ENCODE measurements at places on chromosomes 7 and 10. TPM values are rescaled to one million over a fixed set of nuclear protein-coding genes. Genes with fewer than 3 reads are reported as not detected.

The OGDHL gene
- total RNA-seq: 0.10 TPM

The BTBD16 gene
- total RNA-seq: not detected

The EN2 gene
- total RNA-seq: not detected

The CPEB3 gene
- total RNA-seq: 2.3 TPM

Measured in activated naive CD4-positive, alpha-beta T cell treated with anti-CD3 and anti-CD28 coated beads, Interleukin-2, amount 10 ng/mL, durations not matched to agents 5 hours and 36 hours (primary cell).